AG09309 (cell line): ENCODE measurements at places on chromosomes 2 and 18.
A peak's percentile ranks its signal among the peaks of the same experiment; 100 is the strongest.

- DNase-seq: no peak
These were observed 63.9 kb upstream of the PHLPP1 start for GRCh38 chr18:62651276-62652056.

DNA sequence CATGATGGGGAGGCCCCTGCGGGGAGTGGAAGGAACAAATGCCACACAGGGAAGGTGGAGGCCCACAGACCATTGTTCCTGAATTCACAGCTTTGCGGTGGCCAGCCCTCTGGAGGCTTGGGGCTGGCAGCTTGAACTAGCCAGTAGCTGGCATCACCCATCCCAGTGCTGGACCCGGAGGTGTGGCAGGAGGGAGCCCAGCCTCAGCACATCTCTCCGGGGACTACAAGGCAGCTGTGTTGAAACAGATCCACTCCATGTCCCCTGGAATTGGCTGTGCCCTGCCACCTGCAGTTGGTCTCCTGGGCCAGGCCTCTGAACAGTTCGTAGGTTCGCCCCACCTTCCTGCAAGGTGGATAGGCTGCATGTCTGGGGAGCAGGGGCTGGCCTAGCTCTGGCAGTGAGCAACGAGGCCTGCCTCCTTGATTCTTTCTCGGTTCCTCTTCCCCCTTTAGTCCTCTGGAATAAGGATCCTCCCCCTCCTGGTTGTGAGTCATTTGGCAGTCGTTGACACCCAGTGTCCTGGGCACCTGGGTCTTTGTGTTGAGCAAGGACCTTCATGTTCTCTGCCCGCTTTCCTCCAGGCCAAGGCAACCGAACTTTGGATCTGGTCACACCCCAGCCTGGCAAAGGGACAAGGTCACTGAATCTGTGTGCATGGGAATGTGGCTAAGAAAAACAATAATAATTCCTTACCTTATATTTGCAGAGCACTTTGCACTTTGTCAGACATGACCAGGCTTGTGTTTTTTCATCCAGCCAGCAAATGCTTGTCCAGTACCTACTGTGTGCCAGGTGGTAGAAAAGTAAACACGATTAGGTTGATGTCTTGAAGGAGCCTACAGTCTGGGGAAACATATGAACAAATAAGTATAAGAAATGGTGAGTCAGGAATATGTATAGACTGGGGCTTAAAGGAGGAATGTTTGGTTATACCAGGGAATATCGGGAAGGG is 55.0 kb upstream of the MCFD2 start:
- DNase-seq: no peak

DNA sequence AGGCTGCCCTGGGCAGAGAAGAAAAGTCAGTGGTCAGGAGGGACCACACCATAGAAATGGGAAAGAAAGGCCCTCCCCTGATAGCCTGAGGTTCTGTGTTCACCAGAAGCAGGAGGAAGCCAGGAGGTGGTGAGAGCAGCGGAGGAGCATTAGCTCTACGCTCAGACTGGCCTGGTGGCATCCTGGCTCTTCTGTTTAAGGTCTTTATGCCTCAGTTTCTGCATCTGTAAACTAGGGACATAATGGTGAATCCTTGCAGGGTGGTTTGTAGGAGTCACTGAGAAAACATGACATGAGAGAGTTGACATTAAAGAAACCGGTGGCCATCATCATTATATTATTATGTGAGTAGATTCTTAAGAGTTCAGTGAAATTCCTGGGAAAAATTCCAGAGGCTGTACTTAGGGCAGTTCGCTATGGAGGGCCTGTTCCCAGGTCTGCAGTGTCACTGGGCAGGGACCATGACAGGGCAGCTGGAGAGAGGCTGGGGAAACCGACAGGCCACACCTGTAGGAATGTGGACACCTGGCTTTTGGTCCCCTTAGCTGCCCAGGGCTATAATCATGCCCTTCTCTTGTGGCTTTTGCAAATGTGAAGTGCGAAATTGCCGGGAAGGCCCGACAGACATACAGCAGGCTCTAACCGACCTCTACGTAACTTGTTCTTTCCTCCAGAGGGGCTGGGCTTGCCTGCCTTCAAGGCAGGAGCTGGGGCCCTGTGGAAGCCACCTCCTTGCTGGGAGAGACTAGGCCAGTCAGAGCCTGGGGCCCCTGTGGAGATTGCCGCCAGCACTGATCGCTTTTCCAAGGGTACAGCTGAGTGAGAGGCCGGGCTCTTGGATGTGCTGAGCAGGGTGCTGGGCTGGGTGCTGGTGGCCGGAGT is 31.0 kb downstream of the GLI2 start:
- DNase-seq: no peak

GRCh38 chr2:6186332-6187151 is 494.4 kb downstream of the SOX11 start:
- DNase-seq: no peak

- DNase-seq: no peak
These were observed 176.3 kb downstream of the ALPK2 start for GRCh38 chr18:58452454-58453166.

- DNase-seq: no peak
These were observed 43.7 kb downstream of the FIGN start for GRCh38 chr2:163692081-163692480.

DNA sequence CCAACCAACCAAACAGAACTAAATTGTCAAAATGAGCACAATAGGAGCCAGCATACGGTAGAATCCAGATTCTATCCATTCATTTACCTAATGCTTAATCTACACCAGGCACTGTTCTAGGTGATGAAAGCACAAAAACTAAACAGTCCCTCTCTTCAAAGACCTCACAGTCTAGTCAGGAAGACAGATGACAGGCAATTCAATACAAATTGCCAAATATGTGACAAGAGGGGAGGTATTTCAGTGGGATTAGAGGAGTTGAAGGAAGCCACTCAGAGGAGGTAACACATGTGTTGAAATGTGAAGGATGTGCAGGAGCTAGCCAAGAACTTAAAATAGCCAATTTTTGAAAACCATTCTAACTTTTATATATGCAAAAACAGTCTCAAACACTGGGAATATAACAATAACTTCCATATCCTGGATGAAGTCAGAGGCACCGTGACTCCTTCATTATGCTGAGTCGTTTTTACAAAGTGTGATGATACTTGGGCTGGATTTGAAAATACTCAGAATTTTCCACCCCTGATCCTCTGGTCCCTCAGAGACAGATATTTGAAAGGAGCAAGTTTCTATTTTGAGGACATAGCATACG is 204.9 kb downstream of the PID1 start:
- no peak for DNase-seq

DNA sequence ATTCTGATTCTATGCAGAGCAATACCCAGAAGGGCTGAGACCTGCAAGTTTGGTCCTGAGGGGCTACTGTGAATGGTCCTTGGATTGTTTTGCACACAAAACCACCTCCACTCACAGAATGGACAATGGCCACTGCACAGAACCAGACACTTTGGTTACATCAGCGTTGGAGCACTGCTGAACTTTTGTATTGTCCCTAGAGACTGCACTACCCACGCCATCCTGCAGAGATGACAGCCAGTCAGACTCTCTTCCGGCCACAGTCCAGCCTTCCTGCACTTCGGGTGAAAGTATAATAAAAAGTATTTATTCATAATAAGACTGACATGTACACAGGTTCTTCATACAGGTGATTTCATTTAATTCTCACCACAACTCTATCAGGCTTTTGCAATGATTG is 35.7 kb downstream of the CELF4 start:
- no peak for DNase-seq

GRCh38 chr18:65269375-65269774 is 481.4 kb upstream of the CDH7 start:
- no peak for DNase-seq

- no peak for DNase-seq
These were observed 110.4 kb downstream of the ANKRD44 start for GRCh38 chr2:197200051-197200761.

DNA sequence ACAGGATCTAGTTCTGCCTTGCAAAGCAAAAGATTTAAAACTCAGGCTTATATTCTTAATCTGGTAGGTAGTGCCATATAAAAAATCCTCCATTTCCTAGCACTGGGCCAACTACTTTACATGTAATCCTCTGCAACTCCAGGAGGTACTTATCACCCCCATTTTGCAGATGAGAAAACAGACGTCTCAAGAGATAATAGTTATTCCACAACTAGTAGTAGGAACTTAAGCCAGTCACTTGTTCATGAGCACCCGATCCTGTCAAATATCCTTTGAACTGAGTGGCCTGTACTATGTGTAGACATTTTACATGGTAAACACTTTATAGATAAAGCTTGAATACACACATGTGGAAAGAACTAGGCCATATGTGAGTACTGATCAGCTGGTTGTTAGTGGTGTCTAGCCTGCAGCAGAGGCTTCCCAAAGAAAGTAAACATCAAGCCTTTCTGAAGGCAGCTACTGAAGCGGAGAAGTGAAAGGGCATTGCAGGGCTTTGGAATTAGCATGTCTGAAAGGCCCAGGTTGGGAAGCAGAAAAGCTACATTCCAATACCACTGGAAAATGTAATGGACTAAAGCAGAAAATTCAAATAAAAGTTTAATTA is 48.0 kb downstream of the NAB1 start:
- DNase-seq: no peak

DNA sequence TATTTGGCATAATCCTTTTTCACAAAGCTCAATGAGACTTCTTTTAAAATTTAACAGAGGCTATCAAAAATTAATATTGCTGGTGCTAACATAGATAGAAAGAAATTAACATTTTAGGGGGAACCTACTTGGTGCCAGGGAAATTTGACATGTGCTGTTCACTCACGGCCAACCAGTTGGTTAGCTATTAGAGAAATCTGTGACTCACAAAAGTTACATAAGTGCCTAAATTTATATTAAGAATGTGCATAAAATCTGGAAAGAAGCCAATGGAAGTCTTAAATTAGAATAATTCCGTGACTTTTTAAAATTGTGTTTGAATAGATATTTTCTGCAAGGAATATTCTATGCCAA is 184.3 kb upstream of the MAP2 start:
- no peak for DNase-seq

DNA sequence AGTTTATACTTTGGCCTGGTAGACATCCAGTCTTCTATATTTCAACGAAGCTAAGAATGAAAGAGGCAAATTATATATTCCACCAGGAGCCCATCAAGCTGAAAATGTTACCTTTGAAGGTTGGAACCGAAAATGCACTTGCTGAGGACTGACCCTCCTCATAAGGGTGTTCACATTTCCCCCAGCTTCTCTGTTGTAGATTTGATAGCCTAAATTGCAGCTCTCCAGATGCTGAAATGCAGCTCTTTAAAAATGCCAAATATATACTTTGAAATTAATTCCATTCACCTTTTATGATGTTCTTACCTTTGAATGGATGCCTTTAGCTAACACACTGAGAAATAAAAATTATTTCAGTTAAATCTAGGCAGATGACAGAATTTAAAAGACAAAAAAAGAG is 1.8 kb upstream of the FIGN start:
- DNase-seq: no peak

DNA sequence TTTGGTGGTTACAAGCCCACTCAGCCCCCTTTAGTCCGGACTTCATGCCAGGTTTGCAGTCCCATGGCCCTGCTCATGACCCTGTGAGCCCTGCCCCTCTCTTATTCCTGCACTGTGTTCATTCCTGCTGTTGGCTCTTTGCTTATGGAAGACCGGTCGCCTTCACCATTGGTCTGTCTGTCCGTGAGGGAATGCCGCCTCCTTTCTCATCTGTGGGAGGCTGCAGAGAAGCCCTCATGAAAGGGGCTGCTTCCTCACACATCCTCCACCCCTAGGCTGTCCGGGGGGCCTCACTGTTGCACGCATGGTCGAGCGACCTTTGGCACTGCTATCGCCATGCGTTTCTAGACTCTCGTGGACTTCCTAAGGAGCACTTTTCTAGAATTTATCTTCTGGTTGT is 16.3 kb downstream of the SH3RF3 start:
- DNase-seq: no peak

DNA sequence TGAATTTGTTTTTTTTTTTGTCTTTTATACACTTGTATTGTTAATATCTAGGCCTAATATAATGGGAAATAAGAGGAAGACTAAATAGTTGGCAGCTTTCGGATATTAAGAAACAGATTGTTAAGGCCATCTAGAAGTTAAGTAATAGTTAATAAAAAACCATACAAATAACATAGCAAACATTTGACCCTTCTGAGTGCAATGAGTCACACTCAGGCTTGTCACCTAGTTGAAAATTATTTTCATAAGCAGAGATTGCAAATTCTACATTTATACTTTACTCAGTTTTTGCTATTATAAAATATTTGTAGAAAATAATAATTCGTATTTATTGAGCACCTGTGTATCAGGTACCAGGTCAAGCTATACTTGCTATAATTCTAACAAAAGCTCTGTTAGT is 2.4 kb downstream of the NUP35 start:
- no peak for DNase-seq

GRCh38 chr2:237616373-237616733 is 11.0 kb upstream of the LRRFIP1 start:
- no peak for DNase-seq

- DNase-seq: peak; percentile 73
These were observed 333.4 kb downstream of the SETBP1 start for GRCh38 chr18:45014047-45014501.

- no peak for DNase-seq
These were observed 137.0 kb downstream of the UBE2E3 start for GRCh38 chr2:181117206-181117925.

GRCh38 chr18:79121746-79122474 is 52.7 kb downstream of the ATP9B start:
- DNase-seq: peak; percentile 5

GRCh38 chr2:29583548-29584156 is 337.7 kb downstream of the ALK start:
- no peak for DNase-seq

- DNase-seq: no peak
These were observed 71.4 kb downstream of the MARCHF4 start for GRCh38 chr2:216300906-216301305.

DNA sequence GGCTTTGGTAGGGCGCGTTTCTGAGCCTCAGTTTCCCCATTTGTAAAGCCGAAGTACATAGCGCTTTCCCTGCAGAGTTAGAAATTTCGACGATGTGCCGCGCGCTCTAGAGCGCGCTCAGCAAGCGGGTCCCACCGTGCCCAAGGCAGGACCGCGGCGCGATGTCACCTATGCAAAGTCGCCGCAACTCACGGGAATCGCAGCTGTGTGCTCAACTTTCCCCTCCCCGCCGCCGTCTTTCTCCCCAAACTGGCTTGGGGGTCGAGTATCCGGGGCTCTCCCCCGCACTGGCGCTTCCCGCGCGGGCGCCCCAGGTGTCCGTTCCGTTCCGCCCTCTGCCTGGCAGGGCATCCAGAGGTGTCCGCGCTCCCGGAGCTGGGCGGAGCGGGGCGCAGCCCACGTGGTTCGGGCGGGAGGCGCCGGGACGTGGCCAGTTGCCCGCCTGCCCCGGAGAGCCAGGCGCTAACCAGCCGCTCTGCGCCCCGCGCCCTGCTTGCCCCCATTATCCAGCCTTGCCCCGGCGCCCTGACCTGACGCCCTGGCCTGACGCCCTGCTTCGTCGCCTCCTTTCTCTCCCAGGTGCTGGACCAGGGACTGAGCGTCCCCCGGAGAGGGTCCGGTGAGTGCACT is at the start of gene MLPH:
MLPH (plus strand) TSS at position 433 of the 630 bp plus-strand sequence. CDS start 6,176 bp downstream, outside the sequence.
- DNase-seq: no peak

- no peak for DNase-seq
These were observed 7.1 kb downstream of the WDR54 start for GRCh38 chr2:74428675-74429074.
